Astrocyte of the cerebellum (primary cell): ENCODE measurements at places on chromosomes 11 and 22.

- DNase-seq = no peak
These were observed 34.6 kb downstream of the EHF start for GRCh38 chr11:34655335-34656008.

- DNase-seq = no peak
These were observed 34.4 kb downstream of the YAP1 start for GRCh38 chr11:102144357-102145355.

DNA sequence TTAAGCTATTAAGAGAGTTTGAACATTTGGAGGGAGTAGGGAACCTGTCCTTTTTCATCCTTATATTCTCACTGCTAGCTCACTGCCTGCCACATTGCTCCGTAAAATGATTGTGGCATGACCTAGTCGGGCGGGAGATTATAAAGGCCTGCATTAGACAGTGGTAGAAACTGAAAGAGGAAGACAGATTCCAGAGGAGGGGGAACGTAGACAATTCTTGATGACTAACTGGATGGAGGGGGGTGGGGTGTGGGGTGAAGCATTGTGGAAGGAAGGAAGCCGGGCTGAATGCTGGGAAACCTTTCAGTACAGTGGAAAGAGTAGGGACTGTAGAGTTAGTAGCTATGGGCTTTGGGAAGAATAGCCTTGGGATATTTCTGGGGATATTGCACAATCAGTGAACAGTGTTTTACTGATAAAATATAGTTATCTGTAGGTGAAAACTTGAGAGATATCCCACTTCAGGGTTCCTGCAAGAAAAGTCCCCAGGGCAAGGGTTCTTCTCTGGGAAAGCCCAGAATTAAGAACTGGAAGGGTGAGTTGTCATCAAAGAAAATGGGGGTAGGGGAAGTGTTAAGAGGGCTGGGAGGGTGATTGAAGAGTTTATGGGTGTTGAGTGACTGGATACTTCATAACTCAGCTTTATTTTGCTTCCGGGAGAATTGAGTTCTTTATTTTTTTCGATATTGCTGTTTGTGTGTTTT lies 2.1 kb downstream of the MED15 start:
- DNase-seq = peak; percentile 83

DNA sequence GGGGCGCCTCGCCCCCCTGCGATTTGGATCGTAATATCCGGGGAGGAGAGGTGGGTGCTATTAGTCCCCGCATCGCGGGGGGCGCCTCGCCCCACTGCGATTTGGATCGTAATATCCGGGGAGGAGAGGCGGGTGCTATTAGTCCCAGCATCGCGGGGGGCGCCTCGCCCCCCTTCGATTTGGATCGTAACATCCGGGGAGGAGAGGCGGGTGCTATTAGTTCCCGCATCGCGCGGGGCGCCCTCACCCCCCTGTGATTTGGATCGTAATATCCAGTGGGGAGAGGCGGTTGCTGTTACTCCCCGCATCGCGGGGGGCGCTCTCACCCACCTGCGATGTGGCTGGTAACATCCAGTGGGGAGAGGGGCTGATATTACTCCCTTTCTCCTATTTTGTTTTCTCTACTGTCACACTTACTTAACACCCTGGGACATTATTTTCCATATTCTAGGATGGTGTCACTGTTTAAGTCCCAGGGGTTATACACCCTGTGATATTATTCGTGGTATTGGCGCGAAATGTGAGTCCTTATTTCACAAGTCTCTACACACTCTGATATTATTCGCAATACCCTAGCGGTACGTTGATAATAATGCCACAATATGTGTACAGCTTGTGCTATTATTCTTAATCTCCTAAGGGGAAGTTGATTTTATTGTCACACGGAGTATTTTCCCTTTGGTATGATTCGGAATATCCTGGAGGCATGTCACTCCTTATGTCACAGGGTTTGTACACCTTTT lies 57.8 kb upstream of the ALDH3B2 start:
- DNase-seq = no peak

DNA sequence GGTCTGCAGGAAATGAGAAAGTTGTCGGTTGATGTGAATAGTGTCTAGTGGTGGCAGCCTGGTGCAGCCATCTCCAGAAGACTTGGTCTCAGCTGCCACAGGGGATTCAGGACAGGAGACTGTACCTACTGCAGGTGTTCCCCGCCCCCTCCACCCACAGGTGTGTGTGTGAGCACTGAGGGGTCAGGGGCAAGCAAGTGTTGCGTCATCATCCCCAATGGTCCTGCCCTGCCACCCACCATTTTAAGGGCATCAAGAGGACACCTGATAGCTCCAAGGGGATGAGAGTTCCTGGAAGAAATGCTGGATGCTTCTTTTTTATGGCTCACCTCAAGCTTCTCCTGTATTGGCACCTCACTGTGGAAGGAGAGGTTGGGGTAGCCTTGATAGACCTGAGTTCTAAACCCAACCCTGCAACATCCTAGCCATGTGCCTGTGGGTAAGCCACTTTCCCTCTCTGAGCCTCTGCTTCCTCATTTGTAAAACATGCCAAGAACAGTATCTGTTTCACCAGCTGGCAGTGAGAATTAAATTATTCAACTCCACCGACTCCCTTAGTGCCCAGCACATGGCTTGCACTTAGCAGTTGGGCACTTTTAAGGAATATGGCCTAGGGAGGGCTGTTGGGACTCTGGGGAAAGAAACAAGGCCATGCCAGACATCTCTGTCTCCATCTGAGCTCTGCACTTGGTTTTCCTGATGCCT lies 6.1 kb downstream of the C11orf91 start:
- no peak for DNase-seq

GRCh38 chr22:45504373-45505341 lies 2.0 kb downstream of the FBLN1 start:
- DNase-seq = peak; percentile 53
